ENCODE measurements at places on chromosomes 7 and 10. TPM values are rescaled to one million over a fixed set of nuclear protein-coding genes. Genes with fewer than 3 reads are reported as not detected.

CRPPA gene
- 3.3 TPM for total RNA-seq

GFRA1 gene
- 41.8 TPM for total RNA-seq

DNA sequence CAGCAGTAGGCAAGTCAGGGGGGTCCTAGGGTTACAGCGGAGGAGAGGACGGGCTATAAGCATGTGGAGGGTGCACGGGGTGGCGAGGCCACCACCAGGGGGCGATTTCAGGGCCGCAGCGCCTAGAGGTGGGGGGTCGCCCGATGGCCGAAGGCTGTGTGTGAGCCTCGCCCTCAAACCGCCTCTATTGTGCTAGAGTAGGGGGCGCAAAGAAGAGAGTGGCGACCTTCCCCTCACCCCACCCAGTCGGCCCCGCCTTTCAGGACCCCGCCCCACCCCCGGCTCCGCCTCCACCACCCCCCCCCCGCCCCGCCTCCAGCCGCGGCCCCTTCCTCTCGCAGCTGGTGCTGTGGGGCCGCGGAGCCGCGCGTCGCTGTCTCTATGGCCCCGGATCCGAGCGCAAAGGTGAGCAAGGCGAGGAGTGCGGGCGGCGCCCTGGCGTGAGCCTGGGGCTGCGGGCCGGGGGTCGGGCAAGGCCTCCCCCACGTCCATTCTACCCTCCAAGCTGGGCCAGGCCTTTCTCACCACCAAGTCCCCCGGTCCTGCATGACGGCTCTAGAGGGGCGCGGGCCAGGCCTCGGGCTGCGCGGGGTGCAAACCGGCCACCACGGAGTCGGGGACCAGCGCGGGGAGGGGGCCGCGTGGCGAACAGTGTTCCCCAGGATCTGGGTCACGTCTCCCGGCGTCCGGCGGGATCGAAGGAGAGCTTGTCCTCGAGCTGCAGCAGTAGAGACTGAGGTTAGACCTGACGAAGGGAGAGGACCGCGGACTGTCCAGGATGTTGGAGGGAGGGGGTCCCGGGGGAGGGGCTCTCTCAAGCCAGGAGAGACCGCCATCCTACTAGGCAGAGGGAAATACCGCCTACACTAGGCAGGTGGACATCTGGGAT is at the start of gene SEMA4G:
SEMA4G (plus strand) TSS at position 318 of the 889 bp plus-strand sequence. CDS start 3,409 bp downstream, outside the sequence.
- peak within 1 kb of the TSS; percentile 71 for H3K4me3 ChIP-seq
- no peak within 1 kb of the TSS for H3K27ac ChIP-seq
- H3K36me3 ChIP-seq = peaks cover 6% of the 10 kb centered on the region

ZNF467 gene
- total RNA-seq = 4.4 TPM

NOS3 gene
- not detected for total RNA-seq

DNA sequence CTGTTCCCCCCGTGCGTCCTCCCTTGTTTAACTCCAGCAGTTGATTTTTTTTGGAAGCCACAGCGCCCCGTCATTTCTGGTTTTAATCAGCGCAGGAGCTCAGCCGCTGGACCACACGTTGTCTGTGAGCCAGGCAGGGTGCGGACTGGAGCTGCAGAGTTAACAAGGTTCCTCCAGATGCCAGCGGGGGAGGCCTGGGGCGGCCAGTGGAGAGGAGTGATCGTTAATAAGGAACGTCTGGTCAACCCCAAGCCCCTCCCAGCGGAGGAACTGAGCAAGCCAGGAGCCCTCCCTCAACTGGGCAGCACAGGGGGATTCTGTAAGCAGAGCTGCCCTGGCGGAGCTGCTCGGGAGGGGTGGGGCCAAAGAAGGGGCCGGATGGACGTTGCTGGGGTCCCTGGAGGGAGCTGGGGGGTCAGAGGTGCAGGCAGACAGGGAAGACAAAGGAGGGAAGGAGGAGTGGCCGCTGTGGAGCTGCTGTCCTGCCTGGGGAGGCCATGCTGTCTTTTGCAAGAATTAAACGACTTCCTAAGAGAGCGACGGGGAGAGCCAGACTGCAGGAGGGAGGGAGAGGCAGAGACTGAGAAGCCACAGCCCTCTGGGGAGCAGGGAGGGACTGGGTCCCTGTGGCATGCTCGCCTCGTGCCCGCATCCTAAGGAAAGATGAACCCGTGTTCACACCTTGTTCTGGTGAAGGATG is 537.1 kb upstream of the FOXK1 start:
- H3K36me3 ChIP-seq = no peaks in the 10 kb centered on the region
- H3K27me3 ChIP-seq = no peaks in the 10 kb centered on the region
- H3K27ac ChIP-seq = peak overlapping the region; percentile 54
- peaks cover 13% of the 10 kb centered on the region for H3K4me1 ChIP-seq

DNA sequence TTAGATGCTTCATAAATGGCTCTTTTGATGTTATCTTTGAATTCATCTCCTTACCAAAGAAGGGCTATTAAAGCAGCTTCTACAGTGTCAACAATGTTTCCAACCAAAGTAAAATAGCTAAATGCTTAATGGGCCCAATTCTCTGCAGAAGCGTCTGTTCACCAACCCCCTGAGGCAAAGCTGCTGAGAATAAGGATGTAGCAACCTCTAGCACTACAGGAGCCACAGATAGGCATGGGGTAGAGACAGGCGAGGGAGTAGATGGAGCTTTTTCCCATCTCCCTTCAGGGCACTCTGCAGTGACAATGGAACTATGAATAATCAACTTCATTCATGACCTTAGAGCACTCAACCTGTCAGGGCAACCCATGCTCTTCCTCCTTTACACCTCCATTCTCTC is 134.1 kb downstream of the FZD1 start:
- no peaks in the 10 kb centered on the region for H3K4me1 ChIP-seq
- H3K27ac ChIP-seq = no peak overlapping the region
- DNase-seq = no peak
- H3K4me3 ChIP-seq = no peak overlapping the region
- no peaks in the 10 kb centered on the region for H3K36me3 ChIP-seq

GRCh38 chr7:159212226-159212625 is 67.6 kb upstream of the VIPR2 start:
- H3K27ac ChIP-seq = no peak overlapping the region
- H3K4me1 ChIP-seq = no peaks in the 10 kb centered on the region
- no peaks in the 10 kb centered on the region for H3K27me3 ChIP-seq

MACC1 gene
- total RNA-seq = not detected

DKK1 gene
- total RNA-seq = 27.8 TPM

DNA sequence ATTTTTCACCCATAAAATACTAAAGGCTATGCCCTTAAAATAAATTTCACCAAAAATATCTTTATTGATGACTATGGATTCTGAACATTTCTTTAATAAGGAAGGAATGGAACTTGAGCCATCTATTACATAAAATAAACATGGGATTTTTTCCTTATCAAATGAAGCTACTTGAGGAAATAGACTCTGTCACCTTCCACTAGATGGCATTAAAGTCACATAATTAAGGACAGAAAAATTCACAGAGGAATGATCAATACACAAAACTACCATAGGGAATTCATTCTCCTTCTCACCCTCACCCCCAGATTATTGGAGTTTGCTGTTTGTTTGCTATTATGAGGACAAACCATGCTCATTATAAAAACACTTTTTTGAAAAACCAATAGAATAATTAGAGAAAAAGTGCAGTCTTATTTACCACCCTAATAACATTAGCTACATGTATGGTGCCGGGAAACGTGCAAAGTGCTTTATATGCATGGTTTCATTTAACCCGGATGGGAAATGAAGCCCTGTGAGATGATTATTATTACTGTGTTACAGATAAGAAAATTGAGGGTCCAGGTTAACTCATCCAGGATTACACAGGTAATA is 21.1 kb upstream of the FOXI2 start:
- no peaks in the 10 kb centered on the region for H3K4me1 ChIP-seq
- no peak overlapping the region for H3K4me3 ChIP-seq
- H3K27me3 ChIP-seq = no peaks in the 10 kb centered on the region

DNA sequence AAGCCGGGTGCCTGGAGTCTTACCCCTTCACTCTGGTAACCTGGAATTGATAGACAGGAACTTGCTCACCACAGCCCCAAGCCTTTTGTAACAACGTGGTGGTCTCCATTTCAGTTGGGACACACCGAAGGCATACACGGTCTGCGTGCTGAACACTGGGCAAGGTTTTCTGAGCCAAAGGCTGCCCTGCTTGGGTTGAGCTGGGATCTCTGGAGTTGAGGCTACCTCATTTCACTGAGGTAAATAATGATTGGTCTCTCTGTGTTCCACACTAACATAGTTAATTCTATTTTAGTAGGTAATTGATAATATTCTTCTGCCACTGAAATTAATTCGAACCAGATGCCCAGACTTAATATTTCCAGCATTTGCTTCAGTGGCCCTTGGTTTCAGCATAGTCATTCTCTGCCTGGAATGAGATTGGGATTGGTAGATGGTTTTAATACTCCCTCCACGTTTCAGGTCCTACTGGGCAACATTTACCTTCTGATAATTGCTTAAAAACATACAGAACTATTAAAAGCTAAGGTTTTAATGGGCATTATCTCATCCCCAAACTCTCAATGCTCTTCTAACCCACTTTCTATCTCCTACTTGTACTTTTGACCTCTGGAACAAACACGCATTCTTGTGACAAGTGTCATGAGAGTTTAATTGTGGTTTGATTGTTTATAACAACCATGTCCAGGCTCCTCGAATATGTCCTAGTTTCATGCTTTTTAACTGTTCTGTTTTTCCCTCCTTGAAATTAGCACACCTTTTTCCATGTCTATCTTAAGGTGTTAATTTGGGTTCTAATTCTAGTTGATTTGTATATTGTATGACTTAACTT is 202.3 kb upstream of the KLF6 start:
- no peaks in the 10 kb centered on the region for H3K27me3 ChIP-seq
- H3K4me3 ChIP-seq = no peak overlapping the region

DNA sequence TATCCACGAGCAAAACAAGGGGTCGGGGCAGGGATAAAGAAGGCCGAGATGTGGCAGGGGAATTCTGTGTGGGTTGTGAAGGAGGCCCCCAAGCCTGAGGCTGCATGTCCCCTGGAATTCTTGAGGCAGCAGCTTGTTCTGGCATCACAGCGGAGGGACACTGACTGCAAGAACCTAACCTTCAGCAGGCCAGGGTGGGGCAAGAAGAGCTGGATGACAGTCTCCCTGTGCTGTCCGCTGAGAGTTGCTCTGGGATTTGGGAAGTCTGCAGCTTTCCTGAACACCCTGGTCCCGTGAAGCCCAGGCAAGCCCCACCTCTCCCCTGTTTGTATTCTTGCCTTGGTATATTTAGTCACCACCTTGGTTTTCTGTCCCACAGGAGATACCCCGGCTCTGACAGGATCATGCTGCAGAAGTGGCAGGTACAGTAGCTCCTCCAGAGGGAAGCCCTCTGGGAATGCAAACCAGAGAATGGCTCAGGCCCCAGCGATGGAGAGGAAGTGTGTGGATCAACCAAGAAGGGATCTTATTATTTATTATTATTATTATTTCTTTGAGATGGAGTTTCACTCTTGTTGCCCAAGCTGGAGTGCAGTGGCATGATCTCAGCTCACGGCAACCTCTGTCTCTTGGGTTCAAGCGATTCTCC is 1.9 kb upstream of the LRRC18 start:
- H3K27ac ChIP-seq = no peak overlapping the region
- no peak overlapping the region for H3K4me3 ChIP-seq
- H3K27me3 ChIP-seq = no peaks in the 10 kb centered on the region
- H3K4me1 ChIP-seq = no peaks in the 10 kb centered on the region
- peak; percentile 64 for DNase-seq

OR2A1 gene
- total RNA-seq = not detected

DNA sequence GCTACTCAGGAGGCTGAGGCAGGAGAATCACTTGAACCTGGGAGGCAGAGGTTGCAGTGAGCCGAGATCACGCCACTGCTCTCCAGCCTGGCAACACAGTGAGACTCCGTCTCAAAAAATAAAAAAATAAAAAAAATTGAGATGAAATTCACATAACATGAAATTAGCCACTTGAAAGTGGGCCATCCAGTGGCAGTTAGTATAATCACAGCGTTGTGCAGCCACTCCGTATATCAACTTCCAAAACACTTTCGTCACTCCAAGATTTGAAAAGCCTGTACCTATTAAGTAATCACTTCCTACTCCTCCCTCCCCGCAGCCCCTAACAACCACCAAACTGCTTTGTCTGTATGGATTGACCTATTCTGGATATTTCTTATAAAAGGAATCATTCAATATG is 20.7 kb upstream of the CACUL1 start:
- no peaks in the 10 kb centered on the region for H3K36me3 ChIP-seq
- H3K4me1 ChIP-seq = no peaks in the 10 kb centered on the region
- no peak overlapping the region for H3K27ac ChIP-seq
- peaks cover 7% of the 10 kb centered on the region for H3K27me3 ChIP-seq
- DNase-seq = peak; percentile 27

DNA sequence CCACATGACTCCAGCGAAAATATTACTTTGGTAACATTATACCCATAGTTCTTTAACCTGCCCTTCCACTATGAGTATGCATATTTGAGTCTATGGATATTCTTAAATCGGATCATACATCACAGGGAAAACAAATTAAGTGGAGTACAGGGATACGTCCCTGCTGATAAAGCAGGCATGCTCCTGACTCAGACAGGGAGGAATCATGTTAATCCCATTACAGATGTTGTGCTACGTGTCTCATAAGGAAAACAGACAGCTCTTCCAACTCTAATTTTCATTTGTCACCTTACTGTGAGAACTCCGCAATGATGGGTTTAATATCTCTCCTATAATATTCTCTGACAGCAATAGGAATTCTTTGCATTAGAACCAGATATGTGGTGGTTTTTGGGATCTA is 469.5 kb upstream of the POM121L12 start:
- no peaks in the 10 kb centered on the region for H3K27me3 ChIP-seq
- no peak for DNase-seq
- no peaks in the 10 kb centered on the region for H3K36me3 ChIP-seq
- H3K4me3 ChIP-seq = no peak overlapping the region
- H3K27ac ChIP-seq = no peak overlapping the region
- H3K4me1 ChIP-seq = no peaks in the 10 kb centered on the region

DNA sequence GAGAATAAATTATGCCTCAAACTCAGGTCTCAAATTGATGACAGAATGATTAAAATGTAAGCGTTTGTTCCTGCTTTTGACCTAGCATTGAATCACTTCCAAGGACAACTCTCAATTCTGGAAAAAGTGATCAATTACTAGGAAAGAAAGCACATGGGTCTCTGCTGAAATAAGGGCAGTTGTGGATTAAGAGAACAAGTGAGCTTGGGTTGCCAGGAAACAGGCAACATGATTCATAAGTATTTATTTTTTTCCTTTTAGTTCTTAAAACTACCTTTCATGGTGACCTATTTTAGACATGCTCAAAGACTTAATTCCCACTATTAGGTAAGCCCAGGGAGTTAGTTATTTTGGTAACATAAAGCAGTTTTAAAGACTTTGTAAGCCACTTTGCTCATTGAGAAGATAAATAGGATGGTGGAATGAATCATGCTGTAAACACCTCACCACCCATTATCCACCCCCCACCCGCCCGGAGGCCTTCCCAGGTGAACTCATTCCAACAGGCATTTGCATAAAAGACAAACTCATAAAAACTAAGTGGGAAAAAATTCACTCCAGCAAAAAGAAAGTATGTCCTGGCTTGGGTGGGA is 728.3 kb downstream of the SORCS1 start:
- H3K36me3 ChIP-seq = no peaks in the 10 kb centered on the region
- H3K27me3 ChIP-seq = no peaks in the 10 kb centered on the region
- no peak overlapping the region for H3K27ac ChIP-seq
- H3K4me3 ChIP-seq = no peak overlapping the region
- H3K4me1 ChIP-seq = no peaks in the 10 kb centered on the region
- no peak for DNase-seq
